ENCODE measurements at places on chromosomes 16 and 17. TPM values are rescaled to one million over a fixed set of nuclear protein-coding genes. Genes with fewer than 3 reads are reported as not detected.

MMP25 gene
- total RNA-seq: 1.6 TPM

CNTNAP1 gene
- total RNA-seq: 54.9 TPM

SLC6A4 gene
- total RNA-seq: 0.25 TPM

TGFB1I1 gene
- 1.6 TPM for total RNA-seq

TSNAXIP1 gene
- total RNA-seq: 0.39 TPM

HOXB5 gene
- not detected for total RNA-seq

UNC13D gene
- total RNA-seq: 149 TPM

ADAD2 gene
- not detected for total RNA-seq

TLE7 gene
- total RNA-seq: not detected

MT3 gene
- total RNA-seq: not detected

HBZ gene
- total RNA-seq: not detected

UMOD gene
- not detected for total RNA-seq

TRIM16 gene
- 27.3 TPM for total RNA-seq

All from CD4-positive, CD25-positive, alpha-beta regulatory T cell (primary cell).